ENCODE measurements at places on chromosomes 4 and X.
A peak's percentile ranks its signal among the peaks of the same experiment; 100 is the strongest.

GRCh38 chr4:126123611-126124325 is 809.0 kb downstream of the FAT4 start:
- DNase-seq, result no peak

- no peak for DNase-seq
These were observed at the start of gene APLN for GRCh38 chrX:129654652-129655546. APLN (minus strand) TSS chrX:129654956; CDS start chrX:129654630, 326 bp downstream.

DNA sequence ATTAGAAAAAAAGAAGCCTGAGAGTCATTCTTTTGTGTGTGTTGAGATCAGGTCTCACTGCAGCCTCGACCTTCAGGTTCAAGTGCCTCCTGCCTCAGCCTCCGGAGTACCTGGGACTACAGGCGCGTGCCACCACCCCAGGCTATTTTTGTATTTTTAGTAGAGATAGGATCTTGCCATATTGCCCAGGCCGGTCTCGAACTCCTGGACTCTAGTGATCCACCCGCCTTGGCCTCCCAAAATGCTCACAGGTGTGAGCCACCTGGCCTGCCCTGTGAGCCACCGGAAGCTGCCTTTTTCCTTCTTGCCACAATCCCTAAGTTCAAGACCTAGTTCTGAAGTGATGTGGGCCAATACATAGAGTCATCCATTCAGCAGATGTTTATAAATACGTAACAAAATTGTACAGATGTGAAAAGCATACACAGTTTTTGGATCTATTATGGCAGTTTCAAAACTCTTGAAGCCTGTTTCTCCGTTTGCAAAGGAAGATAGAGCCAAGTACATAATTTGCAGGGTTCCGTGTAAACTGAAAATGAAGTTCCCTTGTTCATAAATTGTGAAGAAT is 536 bp upstream of the CTSO start:
- no peak for DNase-seq

DNA sequence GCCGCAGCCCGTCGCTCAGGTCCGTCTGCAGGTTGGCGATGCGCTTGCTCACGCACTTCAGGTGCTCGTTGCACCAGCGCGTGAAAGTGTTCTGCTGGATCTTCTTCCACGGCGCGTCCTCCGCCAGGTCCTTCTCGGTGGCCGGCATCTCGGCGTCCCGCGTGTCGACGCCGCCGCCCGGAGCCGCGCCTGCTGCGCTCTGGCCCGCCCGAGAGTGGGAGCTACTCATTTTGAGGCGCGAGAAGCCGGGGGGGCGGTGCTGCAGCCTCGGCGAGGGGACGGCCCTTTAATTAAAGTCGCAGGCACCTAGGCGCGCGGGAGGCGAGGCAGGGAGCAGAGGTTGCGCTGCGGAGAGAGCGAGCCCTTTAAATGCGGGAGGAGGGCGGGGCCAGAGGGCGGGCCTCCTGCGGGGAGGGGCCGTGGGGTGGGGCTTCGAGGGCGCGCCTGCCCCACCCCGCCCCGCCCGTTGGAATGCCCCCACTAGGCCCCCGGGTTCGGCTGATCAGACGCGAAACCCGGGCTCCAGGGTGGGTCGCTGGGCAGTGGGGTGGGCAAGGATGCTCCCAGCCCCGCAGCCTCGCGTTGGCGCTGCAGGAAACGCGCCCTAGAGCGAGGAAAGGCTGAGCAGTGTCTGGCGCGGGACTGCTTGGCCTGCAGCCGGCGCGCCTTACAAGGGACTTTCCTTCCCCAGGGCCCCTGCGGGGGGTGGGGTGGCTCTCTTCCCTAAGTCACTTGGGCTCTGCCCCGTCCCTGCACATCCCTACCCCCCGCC is 3.2 kb downstream of the FLNA start:
- DNase-seq, result peak; percentile 85

DNA sequence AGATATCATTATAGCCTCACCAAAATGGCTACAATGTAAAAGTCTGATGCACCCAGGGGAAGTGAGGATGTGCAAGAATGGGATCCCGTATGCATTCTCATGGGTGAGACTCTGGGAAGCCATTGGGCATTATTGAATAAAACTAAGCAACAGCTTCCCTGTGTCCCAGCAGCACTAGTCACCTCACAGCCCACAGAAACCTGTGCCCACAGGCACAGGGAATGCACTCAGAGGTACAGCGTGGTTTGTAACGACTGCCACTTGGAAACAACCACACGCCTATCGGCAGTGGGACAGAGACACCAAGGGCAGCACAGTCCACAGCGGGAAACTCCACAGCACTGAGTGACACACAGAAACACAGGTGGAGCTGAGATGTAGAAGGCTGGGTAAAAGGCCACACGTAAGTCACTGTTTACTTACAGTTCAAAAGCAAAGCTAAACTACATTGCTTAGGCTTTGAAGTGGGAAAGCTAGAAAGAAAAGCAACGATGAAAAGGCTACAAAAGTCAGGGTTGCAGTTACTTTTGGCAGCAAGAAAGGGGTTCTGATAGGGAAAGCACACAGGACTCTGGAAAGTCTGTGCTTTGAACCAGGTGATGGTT is 69.2 kb downstream of the HAUS3 start:
- DNase-seq, result no peak

DNA sequence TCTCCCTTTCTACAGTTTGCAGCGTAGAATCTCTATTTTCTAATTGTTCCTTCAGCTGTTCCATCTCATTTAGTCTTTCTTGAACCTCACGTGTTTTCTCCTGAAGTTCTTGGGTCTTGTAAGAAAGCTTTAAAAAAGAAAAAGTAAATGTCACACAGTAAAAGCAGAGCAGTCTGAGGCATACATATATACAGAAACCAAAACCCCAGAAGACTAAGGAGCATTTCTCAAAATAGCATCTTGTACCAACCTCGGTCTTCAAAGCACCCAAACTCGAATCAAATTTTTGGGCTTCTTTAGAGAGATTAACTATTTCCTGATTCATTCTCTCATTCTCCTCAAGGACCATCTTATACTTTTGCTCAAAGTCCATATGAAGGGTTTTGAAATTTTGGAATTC is 39.4 kb downstream of the CENPE start:
- DNase-seq, result no peak

DNA sequence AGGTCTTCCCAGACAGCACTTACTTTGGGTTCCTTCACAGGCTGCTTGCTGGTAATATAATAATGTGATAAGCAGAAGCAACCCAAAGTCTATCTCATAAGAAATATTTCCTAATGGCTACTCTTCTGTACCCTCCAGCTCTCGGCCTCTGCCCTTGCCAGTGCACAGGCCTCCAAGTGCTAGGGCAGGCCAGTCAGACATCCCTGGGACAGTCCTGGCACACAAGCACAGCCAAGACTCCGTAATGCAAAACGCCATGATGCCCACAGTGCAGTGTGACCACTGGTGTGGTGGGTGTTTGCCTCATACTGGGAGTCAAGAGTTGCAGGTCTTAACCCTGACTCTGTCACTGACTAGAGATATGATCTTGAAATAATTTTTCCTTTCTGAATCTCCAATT is 35.1 kb downstream of the RNF150 start:
- no peak for DNase-seq

- no peak for DNase-seq
These were observed 309.9 kb upstream of the PPP1R2C start for GRCh38 chrX:43087830-43088229.

GRCh38 chr4:95610061-95610569 is 61.3 kb upstream of the UNC5C start:
- no peak for DNase-seq

DNA sequence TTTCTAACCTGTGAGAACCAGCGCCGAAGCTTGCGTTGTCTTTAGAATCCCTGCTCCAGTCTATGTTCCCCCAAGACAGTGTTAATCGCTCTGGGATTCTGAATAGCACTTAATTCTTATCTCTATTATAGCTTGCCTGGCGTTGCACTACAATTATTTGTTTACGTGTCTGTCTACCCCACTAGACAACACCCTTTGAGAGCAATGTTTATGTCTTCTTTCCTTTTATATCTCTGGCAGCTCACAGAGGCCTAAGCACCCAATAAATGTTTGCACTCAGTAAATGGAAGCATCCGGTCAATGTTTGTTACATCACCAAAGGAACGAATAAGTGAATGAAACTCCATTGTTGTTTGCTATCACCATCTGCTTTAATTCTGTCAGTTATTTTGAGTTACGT is 4.8 kb upstream of the NHS start:
- no peak for DNase-seq

- DNase-seq, result no peak
These were observed 6.2 kb upstream of the CSF2RA start for GRCh38 chrX:1262369-1262768.

GRCh38 chr4:17763931-17764330 is 17.5 kb downstream of the FAM184B start:
- no peak for DNase-seq

DNA sequence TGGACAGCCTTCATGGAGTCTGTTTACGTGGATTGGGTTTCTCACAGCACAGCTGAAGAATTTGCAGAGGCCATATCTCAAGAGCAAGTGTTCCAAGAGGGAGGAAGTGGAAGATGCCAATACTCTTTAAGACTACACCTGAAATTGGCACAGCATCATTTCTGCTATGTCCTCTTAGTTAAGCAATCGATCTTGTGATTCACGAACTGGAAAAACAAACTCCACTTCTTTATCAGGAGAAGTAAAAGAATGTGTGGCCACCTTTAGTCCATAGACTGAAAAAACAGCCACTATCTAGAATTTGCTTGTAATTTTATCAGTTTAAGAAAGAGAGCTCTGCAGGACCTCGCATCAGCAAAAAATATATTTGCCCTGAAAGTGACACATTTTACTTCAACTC is 473.1 kb upstream of the ATOH1 start:
- DNase-seq, result no peak

DNA sequence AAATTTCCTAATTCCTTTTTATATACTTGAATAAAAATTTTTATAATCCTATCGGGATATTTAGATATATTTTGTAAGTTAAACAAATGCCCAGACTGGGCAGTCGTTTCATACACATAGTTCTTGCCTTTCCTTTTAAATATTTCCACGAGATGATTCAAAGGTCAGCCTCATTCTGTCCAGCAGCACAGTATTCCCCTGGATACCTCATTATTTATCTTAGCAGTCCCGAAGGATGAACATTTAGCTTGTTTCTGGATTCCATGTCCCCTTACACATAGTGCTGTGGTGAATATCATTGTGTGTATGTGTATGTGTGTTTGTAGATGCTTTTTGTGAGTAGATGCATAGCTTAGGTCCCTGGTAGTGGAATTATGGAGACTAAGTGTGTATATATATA is 38.3 kb downstream of the RAPGEF2 start:
- no peak for DNase-seq

DNA sequence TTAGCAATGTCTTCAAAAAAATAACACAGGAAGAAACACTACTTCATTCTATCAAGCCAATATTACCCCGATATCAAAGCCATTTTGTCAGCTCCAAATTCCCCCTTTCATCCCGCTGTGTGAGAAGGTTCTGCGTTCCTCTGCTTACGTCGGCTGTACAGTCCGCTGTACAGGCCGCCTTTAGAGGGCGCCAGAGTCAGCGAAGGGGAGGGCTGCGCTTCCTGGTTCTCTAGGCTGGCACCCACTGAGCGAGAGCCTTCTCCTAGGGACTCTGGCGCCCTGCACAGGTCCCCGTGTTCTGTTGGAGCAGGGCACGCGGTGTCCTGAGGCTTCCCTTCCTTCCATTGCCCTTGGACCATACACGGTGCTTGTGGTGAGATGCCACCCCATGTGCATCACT is 25.3 kb upstream of the CT45A1 start:
- DNase-seq, result no peak

DNA sequence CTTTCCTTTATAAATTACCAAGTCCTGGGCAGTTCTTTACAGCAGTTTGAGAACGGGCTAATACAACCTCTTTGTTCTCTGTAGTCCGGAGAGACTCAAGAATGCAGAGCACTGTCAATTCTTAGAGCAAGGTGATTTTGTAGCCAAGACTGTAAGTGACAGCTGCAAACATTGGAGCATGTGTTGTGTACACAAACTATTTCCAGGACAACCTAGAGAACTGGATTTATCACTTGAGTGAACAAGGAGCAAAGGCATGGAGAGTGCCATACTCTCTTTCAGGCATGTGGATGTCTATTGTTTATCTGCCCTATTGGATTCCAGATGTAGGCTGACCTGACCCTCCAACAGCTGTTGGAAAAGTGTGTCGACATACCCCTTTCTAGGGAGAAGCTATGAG is 153.9 kb downstream of the SPANXN3 start:
- DNase-seq, result no peak

DNA sequence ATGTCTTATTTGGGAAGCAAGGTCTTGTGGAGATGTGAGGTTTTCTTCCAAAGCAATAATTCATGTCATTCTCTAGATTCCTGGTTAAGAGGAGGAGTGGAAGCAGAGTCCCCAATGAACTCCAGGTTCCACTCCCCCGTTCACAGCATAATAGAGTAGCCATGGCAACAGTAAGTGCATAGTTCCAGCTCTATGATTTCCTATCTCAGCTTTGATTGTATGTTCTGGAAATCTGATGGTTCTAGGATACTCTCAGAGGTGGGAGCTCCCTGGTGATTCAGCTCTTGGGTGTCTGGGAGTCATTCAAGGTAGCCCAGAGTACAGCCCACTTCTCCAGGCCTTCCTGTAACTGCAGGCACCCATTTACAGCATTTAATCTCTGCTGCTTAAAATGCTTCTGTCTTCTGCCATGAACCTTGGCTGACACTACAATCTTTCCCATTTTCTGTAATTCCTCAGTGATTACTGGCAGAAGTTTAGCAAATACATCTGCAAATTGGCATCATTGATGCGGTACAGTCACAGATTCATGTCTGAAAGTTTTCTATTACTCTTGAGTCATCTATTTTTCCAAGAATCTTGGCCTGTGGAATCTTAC is 242.0 kb downstream of the MAPK10 start:
- no peak for DNase-seq

DNA sequence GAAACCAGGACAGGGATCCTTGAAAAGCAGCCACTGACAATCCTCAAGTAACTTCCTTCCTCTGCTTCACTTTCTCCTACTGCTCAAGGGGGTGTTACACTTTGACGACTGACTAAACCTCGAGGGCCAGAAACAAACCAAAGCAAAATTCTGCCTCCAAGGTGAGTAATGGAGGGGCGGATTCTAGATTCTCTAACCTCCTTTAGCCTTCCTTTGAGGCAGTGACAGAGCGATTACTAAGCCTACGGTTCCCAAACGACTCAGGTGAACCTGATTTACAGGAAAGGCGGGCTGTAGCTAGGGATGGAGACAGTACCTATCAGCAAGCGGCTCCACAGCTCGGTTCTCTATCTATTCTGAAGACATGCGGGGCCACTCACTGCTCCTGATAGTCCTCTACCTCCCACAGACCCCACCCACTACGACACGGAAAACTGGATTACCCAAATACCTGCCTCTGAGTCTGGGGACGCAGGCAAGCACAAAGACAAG is 487 bp downstream of the TBCK start:
- no peak for DNase-seq

DNA sequence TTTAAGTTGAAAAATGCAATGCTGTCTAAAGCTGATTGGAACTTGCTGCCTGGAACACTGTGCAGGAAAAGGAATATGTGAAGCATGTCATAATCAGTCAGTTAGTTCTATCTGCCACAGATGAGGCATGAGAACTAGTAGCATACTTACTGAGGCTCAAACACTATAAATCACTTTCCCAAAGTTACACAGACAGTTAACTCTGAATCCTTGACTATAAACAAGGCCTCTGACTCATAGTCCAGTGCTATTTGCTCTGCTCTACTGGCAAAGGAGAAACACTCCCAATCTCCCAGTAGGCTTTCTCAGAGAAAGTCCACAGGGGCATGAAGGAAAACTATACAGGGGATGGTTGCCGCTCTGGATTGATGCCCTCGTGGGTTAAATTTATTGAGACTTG is 2078.4 kb upstream of the TENM3 start:
- DNase-seq, result no peak

GRCh38 chrX:77924320-77924859 is 13.9 kb downstream of the ATP7A start:
- no peak for DNase-seq

- DNase-seq, result no peak
These were observed 31.1 kb downstream of the CEP44 start for GRCh38 chr4:174314770-174315169.

Measured in stimulated activated CD8-positive, alpha-beta memory T cell treated with anti-CD3 and anti-CD28 coated beads, Interleukin-4, amount 100 ng/mL, for 1 hour (primary cell).